PC-9 (cell line): ENCODE measurements at places on chromosomes 13 and 19.

- peaks cover 1% of the 10 kb centered on the region for H3K27me3 ChIP-seq
- no peak overlapping the region for H3K4me3 ChIP-seq
- H3K4me1 ChIP-seq: no peaks in the 10 kb centered on the region
- no peaks in the 10 kb centered on the region for H3K36me3 ChIP-seq
These were observed 9.8 kb upstream of the LGALS16 start for GRCh38 chr19:39645800-39646411.

DNA sequence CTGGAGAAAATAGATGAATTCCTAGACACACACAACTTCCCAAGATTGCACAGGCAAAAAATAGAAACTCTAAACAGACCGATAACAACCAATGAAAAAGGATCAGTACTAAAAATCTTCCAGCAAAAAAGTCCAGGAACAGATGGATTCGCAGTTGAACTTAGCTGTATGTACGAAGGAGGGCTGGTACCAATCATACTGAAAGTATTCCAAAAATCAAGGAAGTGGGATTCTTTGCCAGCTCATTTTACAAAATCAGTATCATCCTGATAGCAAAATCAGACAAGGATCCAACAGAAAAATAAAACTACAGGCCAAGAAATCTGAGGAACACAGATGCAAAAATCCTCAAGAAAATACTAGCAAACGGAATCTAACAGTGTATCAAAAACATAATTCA is 6.5 kb upstream of the LILRB2 start:
- H3K4me1 ChIP-seq: no peaks in the 10 kb centered on the region
- peaks cover 95% of the 10 kb centered on the region for H3K27me3 ChIP-seq
- H3K36me3 ChIP-seq: no peaks in the 10 kb centered on the region

DNA sequence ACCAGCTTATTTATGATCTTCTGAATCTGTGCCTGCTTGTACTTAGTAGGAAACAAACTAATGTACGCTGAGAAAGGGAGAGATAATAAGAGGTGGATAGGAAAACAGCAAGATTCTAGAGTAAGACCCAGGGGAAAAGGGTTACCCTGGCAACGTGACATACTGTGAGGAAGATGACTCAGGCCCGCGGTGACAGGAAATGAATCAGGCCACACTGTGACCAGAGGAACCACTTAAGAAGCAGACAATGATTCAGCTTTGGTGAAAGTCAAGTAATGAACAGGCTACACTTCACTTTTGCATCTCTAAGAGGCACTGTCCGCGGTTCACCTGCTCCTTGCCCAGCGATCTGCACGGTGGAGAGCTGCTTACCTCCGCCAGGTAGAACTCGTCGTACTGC is 158.2 kb downstream of the NALCN start:
- DNase-seq: peak; percentile 98
- H3K27me3 ChIP-seq: no peaks in the 10 kb centered on the region
- peak overlapping the region; percentile 95 for H3K27ac ChIP-seq
- peaks cover 18% of the 10 kb centered on the region for H3K4me1 ChIP-seq

GRCh38 chr13:41004875-41005693 is 14.0 kb downstream of the ELF1 start:
- no peak overlapping the region for H3K27ac ChIP-seq
- H3K4me1 ChIP-seq: peaks cover 50% of the 10 kb centered on the region
- H3K4me3 ChIP-seq: no peak overlapping the region
- H3K27me3 ChIP-seq: no peaks in the 10 kb centered on the region

GRCh38 chr19:16041991-16042386 is 34.3 kb upstream of the TPM4 start:
- no peaks in the 10 kb centered on the region for H3K27me3 ChIP-seq
- no peaks in the 10 kb centered on the region for H3K36me3 ChIP-seq
- H3K4me3 ChIP-seq: no peak overlapping the region

DNA sequence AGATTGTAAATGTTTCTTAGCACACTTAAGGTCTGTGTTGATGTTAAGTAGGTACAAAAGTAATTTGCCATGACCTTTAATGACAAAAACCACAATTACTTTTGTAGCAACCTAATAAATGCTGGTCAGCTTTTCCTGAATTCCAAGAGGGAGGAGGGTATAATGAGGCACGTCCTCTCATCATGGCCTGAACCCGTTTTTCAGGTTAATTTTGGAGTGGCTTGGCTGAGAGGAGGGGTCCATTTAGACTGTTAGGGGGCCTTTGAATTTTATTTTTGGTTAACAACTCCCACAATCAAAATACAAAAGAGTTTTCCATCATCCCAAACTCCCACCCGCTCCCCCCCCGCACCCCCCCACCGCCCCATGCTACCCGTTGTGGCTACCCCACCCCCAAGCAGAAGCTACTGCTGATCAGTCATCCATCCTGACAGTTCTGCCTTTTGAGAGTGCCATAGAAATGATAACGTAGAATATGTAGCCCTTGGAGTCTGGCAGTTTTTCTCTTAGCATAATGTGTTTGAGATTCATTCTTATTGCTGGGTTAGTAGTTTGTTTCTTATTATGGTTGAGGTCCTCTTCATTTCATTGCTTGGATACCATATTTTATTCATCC is 14.4 kb upstream of the PLEKHF1 start:
- H3K36me3 ChIP-seq: no peaks in the 10 kb centered on the region
- no peak for DNase-seq
- no peak overlapping the region for H3K27ac ChIP-seq

DNA sequence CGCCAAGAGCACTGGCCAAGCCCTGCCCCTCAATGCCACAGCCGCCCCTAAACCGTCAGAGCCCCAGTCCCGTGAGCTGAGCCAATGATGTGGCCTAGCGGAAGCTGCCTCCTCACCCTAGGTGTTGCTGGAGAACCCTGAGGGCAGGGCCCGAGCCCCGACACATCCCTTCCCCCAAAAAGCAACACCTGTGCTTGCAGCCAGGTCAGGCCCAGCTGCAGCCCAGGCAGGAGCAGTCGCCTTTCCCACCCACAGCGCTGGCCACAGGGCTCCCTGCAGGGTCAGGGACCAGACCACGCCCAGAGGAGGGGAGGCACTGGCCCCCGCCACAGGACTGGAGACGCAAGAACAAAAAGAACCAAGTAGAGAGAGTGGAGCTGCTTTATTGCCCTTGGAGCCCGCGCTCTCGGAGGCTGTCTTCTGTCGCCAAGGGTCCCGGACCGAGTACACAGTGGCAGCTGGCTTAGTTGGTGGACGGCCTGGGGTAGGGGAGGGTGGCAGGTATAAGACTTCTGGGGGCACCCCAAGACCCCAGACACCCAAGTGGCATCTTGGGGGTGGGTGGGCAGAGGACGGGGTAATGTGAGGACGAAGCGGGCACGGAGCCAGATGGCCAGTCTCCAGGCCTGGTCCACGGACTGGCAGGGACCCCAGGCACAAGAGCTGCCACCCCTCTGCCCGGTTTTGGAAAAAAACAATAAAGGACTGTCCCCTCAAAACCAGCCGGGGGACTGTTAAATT is 3.3 kb downstream of the P2RY11 start:
- H3K27ac ChIP-seq: no peak overlapping the region
- no peak for DNase-seq
- peaks cover 28% of the 10 kb centered on the region for H3K36me3 ChIP-seq
- no peak overlapping the region for H3K4me3 ChIP-seq
- H3K4me1 ChIP-seq: no peaks in the 10 kb centered on the region
- no peaks in the 10 kb centered on the region for H3K27me3 ChIP-seq

DNA sequence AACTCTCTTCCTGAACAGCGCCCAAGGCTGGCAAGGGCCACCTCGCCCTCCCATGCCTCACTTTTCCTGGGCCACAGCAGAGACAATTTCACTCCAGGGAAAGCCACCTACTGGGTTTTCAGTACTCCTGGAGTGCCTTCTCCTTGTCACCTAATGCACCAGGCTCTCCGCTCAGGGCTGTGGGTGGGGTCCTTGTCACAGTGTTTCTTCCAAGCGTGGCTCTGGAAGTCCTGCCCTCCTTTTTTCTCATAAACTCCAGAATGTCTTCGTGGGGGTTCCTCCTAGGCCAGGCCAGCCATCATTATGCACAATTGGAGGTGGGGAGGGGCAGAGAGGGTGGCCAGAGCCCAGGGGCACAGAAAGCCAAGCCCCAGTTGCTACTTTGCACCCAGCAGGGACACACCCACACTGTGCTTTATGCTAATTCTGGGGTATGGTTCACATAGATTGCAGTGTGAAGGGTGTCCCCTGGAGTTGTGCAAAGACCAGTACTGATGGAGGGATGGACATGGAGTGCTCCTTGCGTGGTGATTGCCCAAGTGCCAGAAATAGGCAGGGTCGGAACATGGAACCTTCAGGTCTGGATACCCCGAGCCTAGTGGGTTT is 78.8 kb downstream of the CHST8 start:
- no peaks in the 10 kb centered on the region for H3K4me1 ChIP-seq
- no peaks in the 10 kb centered on the region for H3K36me3 ChIP-seq

DNA sequence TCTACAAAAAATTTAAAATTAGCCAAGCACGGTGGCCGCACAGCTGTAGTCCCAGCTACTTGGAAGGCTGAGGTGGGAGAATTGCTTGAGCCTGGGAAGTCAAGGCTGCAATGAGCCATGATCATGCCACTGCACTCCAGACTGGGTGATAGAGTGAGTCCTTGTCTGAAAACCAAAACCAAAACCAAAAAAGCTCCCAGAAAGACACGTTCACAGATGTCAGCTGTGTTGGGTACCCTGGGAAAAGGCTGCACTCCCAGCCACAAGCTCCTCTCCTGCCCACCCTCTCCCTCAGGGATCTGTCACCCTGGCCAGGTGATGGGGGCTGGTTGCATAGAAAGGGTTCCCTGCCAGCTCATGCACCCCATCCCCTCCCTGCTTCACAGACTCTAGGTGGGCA is 53.3 kb downstream of the RNF6 start:
- no peaks in the 10 kb centered on the region for H3K36me3 ChIP-seq
- no peaks in the 10 kb centered on the region for H3K4me1 ChIP-seq
- H3K27ac ChIP-seq: no peak overlapping the region
- peaks cover 56% of the 10 kb centered on the region; the same call in 1 of the 2 replicates for H3K27me3 ChIP-seq
- H3K4me3 ChIP-seq: no peak overlapping the region

DNA sequence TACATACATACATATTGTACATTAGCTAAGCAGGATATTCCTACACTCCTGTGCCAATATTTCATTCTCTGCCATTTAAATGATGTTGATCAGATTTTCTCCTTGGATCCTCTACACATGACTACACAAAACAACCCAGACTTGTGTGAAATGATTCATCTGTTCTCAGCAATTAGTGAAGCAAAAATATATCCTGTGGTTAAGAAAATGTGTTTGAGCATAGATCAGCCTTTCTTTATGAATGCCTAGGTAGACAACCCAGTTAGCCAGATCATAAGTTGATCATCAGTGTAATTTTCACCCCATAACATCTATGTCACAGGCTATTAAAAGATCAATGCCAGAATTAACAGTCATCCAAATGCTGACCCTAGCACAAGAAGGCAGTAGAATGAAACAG is 275.2 kb upstream of the EDNRB start:
- DNase-seq: no peak
- peaks cover 8% of the 10 kb centered on the region for H3K4me1 ChIP-seq
- no peak overlapping the region for H3K27ac ChIP-seq
- H3K27me3 ChIP-seq: no peaks in the 10 kb centered on the region
- no peaks in the 10 kb centered on the region for H3K36me3 ChIP-seq

- H3K36me3 ChIP-seq: no peaks in the 10 kb centered on the region
- H3K4me3 ChIP-seq: no peak overlapping the region
- H3K4me1 ChIP-seq: no peaks in the 10 kb centered on the region
- H3K27ac ChIP-seq: no peak overlapping the region
- DNase-seq: no peak
- H3K27me3 ChIP-seq: peaks cover 15% of the 10 kb centered on the region
These were observed 27.8 kb downstream of the EXOC3L2 start for GRCh38 chr19:45217193-45217956.

GRCh38 chr19:38639679-38640078 is 7.8 kb upstream of the ACTN4 start:
- H3K36me3 ChIP-seq: peaks cover 11% of the 10 kb centered on the region; the same call in 1 of the 2 replicates
- peaks cover 46% of the 10 kb centered on the region for H3K4me1 ChIP-seq
- no peak overlapping the region for H3K4me3 ChIP-seq
- no peak for DNase-seq
- no peaks in the 10 kb centered on the region for H3K27me3 ChIP-seq

DNA sequence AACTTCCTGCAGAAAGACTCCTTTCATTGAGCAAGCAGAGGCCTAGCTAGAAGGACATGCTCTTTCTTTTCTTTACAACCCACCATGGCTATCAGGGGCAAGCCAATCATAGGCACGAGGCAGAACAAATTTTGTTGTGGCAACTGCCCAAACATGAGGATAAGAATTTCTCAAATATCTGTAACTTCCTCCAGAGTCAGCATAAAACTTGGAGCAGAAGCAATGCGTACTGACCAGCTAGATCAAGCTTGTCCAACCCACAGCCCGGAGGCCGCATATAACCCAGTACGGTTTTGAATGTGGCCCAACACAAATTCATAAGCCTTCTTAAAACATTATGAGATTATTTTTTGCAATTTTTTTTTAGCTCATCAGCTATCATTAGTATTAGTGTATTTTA is 87.0 kb upstream of the SOX21 start:
- no peak overlapping the region for H3K27ac ChIP-seq
- H3K27me3 ChIP-seq: peaks cover 87% of the 10 kb centered on the region
- no peaks in the 10 kb centered on the region for H3K4me1 ChIP-seq
